Colonic mucosa (tissue), 4 donors: ENCODE measurements at places on chromosomes 5 and 9.
A peak's percentile ranks its signal among the peaks of the same experiment; 100 is the strongest.

DNA sequence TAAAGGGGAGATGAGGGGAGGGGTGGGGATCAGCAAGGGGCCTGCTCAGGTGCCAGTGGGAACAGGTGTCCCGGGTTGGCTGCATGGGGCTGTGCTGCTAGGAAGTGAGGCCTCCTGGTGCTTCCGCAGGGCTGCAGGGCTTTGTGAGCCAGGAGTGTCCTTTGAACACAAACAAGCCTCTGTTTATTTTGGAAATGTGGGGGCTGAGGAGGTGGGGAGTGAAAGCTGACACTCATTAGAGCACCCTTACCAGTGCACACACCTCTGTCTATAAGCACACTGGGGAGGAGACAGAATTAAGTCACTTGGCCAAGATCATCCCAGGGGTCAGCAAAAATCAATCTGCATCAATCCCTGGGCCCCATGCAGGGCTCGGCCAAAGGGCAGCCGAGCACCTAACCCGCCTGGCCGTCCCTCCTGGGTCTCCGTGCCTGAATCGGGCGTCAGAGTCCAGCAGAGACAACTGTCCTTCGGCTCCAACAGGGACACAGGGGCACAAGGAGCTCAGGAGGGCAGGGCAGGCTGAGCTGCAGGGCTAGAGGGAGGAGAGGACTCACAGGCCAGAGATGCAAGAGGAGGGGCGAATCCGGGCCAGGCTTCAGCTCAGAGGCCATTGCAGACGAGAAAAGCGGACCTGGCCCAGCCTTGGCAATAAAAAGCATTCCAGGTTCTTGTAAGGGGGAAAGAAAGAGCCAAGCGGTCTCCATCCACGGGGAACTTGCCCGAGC is 99.8 kb downstream of the VAV2 start:
- DNase-seq, result peak; percentile 52

DNA sequence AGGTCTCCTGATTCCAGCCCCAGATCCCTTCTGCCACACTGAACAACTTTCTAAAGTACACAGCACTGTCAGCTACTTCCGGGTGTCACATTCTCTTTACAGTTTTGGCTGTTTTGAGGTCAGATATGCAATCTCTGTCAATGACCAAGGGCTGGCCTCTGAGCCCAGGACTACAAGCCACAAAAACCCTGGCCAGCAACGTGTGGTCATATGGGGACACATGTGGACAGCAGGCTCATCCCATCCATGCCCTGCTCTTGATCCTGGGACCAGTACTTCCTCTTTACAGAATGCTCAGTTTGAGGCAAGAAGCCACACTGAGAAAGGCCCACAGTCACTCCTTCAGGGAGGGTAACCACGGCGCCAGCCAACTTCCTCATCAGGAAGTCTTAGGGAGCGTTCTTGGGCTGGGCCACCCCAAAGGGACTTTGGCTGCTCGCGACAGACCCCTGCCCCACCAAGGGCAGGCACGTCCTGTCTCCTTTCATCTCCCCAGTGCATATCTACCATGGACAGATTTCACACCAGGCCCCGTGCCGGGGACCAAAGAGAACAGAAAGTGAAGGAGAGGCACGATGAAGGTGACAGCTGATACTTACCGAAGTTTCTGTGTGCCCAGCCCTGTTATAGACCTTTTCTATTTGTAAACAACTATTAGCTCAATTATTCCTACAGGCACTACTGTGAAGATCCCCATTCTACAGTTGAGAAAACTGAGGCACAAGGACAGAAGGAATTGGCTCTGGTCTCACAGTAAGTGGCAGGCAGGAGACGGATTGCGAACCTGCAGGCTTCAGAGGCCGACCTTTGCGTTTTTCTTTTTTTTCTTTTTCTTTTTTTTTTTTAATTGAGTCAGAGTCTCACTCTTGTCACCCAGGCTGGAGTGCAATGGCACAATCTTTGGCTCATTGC is 37.3 kb downstream of the STK10 start:
- DNase-seq, result no peak

DNA sequence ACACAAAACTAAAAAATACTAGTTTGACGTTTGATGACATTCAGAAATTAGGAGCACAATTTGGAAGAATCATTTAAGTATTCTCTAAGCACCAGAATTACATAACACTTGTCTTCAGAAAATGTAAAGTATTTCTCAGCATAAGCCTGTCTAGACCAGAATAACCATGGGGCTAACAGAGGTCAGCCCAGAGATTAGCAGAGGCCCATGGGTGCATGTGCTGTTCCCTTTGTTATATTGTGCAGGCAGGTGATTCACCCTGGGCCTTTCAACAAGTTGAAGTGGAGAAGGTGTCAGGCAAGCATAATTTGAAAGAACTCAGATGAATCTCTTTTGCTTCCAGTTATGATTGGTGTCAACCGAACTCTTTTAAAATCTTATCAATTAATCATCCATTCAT is 227.9 kb downstream of the LURAP1L start:
- no peak for DNase-seq

GRCh38 chr5:149264439-149265067 is 7.1 kb upstream of the AFAP1L1 start:
- peak; percentile 32 for DNase-seq

- no peak for DNase-seq
Observed at GRCh38 chr5:180121826-180122413, 50.4 kb upstream of the RNF130 start.

DNA sequence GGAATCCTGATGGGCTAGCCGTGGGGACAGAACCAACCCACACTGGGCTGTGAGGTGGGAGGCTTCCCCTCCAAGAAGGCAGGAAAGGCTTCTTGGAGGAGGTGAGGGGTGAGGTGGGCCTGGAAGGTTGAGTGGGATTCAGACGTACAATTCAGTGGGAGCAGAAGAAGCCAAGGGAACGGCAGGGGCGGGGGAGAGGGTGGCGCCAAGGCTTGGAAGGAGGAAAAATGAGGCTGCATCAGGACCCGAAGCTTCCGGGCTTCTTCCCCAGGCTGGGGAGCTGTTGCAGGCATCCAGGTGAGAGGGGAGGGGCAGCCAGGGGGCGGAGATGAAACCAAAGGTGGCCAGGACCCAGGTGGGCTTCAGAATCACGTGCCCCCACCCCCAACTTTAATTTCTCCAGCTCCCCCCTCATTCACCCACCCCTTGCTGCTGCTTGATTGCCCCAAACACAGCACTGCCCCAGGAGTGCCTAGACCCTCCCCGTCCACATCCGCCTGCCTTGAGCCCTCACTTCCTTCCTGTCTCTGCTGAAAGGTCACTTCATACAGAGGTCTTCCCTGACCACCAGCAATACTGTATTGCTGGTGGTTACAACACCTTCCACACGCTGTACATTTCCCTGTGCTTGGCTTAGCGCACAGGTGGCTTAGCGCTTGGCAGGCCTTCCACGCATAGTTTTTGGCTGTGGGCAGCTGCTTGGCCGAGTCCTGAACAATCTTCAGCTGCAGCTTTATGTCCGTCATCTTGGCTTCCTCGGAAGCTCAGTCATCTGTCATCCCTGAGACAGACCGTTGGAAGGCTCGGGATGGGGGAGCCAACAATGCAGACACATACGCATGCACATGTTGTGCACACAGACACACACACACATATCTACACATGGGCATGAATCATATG is 193.5 kb downstream of the RGS3 start:
- no peak for DNase-seq

GRCh38 chr9:136403538-136403914 is 3.6 kb upstream of the SNAPC4 start:
- DNase-seq, result no peak

GRCh38 chr9:8815931-8816330 is 1016.4 kb upstream of the DMAC1 start:
- no peak for DNase-seq

GRCh38 chr5:132103332-132103951 is 29.9 kb downstream of the CSF2 start:
- peak; percentile 44 for DNase-seq

DNA sequence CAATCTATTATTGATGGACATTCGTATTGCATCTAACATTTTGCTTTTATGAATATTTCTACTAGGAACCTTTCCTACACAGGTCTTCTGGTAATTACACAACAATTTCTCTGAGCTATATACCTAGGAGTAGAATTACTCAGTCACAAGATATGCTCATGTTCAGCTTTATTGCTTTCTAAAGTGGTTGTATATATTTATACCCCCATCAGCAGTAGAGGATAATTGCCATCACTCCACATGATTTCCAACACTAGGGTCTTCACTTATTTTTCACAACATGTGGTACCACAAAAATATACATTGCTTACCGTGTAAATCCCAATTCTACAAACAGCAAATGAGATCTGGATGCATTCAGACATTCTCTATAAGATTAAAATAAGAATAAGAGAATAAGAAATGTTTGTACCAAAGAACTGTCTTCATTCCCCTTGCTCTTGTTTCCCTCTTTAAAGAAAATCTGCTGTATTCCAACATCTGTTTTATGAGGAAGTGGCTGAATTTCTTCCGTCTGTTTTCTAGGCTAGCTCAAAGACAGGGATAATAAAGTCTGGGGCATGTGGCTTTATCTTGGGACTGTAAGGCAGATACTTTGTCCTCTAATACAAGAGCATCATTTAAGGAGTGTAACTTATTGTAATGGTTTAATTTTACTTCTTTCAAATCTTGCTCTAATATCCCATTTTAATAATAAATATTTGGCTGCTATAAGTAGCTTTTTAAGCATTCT is 28.2 kb downstream of the ARL15 start:
- DNase-seq, result no peak

- DNase-seq, result no peak
Observed at GRCh38 chr5:124280079-124280478, 466.4 kb downstream of the ZNF608 start.

DNA sequence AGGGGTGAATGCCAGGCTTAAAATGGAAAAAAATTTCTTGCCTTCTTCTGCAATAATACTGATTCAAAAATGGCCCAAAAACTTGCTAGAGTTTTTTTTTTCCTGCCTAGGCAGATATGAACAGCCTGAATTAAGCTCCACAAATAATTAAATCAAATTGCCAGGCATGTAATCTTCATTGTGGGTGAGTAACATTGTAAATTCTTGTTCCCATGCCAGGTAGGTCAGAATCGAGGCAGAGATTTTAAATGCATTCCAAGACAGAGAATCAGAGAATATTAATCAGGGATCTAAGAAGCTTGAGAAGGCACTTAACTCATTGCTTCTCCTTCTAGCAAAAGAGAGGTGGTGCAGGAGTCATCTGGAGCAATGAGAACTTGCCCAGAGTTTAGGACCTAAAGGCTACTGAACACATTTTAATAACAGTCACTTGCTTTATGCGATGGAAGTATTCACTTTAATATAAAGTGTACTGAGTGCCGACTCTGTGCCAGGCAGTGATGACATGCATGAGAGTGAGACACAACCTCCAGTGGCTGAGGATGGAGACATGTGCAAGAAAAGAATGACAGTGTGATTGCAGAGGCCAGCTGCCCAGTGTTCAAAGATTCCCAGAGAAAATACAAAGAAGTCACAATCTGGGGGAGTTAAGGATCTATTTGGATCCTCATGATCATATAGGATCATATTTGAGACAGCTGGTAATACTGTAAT is 102.3 kb downstream of the APBA1 start:
- DNase-seq, result no peak

DNA sequence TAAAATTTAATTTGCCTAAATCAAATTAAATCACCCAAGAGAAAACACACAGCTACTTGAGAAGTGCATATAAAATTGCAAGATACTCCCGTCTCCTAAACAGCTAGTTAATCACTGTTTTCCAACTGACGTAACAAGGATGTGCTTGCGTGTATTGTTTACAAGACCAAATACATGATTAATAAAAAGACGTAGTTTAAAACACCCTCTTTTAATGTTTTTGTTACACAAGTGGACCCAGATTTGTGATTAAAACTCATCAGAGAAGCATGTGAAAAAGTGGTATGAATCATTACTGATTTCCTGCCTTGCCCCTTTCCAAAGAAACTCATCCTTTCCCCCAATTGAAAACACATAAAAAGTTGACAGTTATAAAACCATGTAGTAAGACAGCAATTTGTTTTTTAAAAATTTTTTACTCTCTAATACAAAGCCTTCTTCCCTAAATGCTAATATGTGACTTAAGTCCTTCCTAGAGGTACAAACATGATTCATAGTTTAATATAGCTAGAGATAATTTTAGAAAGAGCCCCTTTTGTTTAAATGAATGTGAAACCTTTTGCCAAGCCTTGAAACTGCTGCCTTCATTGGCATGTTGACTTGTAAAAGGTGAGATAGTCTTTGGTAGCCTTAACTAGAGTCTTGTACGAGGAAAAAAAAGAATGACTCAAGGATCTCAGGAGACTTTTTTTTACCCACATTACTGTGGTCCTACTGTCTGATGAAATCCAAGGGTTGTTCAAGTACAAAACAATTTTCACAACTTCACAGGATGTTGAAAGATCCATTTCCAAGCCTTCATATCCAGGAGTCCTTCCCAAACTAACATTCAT is 61.4 kb upstream of the FST start:
- DNase-seq, result no peak

DNA sequence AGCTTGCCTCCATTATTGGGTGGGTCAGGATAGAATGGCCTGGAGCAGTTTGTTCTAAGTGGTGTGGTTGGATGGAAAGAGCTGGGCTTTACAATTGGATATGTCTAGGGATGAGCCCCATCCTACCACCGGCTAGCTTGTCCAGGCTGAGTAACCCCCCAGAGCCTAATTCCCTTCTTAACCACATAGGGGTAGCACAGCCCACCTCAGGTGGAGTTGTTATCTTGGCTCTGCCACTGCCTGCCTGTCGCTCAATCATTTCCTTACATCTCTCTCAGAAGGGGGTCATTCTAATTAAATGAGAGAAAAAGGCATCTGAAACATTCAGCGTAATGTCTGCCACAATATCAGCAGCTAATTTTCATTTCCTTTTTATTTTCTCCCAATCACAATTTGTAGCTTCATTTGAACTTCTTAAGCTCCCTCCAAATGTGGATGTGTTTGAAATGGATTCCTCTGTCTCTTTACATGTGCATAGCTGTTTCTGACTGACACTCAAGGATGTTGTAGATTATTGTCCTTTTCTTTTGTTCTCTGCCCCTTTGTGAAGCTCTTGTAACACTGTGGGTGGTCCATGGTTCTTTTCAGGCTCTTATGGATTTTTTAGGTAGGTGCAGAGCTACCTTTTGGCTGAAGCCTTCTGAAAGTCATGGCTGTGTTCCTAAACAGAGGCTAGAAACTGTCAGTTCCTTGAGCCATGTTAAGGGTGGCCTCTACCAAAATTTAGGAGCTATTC is 383.1 kb upstream of the KLF4 start:
- no peak for DNase-seq

DNA sequence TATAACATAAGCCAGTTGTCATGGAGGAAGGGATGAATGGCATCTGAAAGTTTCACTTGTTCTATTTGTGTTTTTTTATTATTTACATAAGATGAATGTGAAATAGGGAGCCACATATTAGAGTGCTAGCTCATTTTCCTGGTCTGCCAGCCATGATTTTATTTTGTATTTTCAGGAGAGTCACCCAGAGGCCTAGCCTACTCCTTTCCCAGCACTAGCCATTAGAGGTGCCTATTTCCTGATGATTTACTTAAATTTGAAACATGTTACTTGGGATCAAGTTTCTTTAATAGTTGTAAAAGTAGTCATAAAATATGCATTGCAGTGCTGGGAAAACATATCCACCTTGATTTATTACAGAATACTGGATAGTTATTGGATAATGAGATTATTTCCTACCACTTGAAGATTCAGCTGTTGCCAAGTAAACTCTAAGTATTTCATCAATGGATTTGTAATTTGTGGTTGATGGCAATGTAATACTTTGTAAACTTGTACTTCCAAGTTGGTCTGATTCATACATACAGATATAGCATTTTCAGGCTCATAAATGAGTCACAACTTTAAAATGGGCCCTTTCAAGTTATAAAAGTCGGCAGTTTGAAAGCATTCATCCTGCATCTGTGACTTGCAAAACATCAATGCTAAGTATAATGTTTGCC is 50.8 kb downstream of the KCNN2 start:
- no peak for DNase-seq
